Memory B cell (primary cell): ENCODE measurements at places on chromosomes 16 and 17.

DNA sequence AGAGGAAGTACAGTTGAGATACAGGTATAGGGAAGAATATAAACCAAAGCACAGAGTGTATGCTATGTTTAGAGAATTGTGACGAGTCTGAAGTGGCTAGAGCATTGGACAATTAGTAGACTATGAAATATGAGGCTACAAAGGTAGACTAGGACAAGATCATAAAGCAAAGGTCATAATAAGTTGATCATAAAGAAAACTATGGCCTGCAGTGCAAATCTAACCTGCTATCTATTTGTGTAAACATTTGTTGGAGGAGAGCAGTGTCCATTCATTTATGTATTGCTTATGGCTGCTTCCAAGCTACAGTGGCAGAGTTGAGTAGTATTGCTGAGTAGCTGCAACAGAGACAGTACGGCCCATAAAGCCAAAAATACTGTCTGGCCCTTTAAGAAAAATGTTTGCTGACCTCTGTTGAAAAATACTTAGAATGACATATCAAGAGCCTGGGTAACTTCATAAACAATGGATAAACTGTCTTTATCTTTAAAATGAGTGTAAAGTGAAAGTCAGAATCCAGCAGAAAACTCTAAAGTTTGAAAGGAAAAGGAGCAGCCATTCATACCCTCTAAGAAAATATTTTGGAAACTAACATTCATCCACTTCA, 14.5 kb upstream of the OR1E2 start:
- DNase-seq = no peak

GRCh38 chr17:76714822-76715495, 4.2 kb upstream of the MXRA7 start:
- DNase-seq = peak; percentile 81

DNA sequence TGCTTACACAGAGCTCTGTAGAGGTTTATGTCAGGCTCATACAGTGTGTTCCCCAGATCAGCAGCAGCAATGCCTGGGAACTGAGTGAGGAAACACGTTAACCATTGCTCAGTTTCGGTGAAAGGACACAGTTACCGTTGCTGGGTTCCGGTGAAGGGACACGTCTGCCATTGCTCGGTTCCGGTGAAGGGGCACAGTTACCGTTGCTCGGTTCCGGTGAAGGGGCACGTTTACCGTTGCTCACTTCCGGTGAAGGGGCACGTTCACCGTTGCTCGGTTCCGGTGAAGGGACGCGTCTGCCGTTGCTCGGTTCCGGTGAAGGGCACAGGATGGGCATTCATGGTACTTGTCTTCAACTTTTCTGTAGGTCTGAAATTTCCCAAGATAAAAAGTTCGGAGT, 81.7 kb downstream of the MRM3 start:
- DNase-seq = no peak

GRCh38 chr16:70702624-70703023, 16.8 kb upstream of the MTSS2 start:
- no peak for DNase-seq

GRCh38 chr17:871751-872519, 89.8 kb downstream of the MRM3 start:
- DNase-seq = no peak
